Neuronal stem cell (in vitro differentiated cells): ENCODE measurements at places on chromosomes 2 and 18.

- DNase-seq = no peak
Observed at GRCh38 chr18:27713738-27714095, 463.2 kb downstream of the CDH2 start.

GRCh38 chr2:219285894-219286425 lies 6.8 kb downstream of the DNAJB2 start:
- DNase-seq = no peak

DNA sequence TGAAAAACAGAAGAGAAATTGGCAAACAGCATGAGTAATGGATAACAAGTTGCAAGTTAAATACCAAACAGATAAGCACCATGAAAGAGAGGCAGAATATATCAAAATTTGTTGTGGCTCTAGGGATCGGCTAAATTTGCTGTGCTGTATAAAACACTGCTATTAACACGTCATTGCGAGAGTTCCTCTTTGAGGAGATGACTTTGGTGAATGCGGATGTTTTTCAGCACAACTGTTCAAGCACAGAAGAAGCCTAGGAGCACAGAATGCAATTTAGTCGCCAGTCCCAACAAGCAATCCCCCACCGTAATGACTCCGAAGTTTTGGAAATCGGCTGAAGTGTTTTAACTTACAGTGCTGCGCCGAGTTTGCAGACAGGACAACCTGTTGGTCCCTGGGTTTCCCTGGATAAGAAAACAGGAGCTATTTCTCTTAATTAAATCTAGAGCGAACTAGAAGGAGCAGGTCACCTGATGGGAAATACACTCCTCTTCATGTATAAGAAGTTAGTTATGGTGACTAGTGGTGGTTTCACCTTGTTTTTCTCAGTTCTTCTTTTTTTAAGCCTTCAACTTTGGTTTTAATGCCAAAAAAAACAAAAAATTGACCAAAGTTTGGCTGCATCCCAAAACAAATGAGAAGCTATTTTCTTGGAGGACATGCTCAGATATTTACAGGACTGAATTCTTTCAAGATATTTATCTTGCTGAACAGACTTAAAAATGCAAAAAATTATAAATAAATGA lies 454.1 kb upstream of the SALL3 start:
- DNase-seq = no peak

- DNase-seq = no peak
Observed at GRCh38 chr2:190123956-190124355, 61.4 kb upstream of the MSTN start.

- no peak for DNase-seq
Observed at GRCh38 chr2:226466589-226466988, 333.0 kb downstream of the IRS1 start.

DNA sequence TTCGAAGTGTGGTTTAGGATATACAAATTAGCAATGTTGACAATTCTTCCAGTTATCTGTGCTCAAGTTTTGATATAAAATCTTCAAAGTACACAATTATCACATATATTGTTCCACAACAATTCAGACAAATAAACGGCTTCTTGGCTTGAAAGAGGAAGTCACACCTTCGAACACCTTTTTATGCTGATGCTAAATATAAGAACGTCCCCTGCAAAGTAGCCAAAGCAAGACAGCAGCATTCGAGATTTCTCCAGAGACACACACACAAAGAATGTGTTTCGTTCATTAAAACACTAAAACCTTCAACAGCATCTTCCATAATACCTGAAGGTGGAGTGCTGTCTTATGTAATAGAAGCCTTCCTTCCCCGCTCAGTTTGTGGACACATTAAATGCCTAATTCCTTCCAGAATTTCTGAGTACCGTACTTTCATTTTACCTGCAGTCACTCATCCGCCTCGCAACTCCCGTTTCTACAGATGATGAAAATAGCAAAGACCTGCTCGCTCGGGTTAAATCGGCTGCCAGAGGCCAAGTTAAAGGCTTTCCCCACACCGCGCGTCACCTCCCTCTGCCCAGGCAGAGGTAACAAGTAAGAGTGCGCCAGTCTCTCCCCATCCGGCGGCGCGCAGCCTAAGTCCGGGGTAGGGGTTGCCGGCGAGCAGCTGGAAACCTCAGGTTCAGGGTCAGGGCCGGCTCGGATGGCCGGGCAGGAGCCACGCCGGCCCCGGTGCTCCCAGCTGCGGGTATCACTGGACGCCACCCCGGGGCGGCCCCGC lies 847 bp downstream of the SERPINE2 start:
- DNase-seq = peak; percentile 27

DNA sequence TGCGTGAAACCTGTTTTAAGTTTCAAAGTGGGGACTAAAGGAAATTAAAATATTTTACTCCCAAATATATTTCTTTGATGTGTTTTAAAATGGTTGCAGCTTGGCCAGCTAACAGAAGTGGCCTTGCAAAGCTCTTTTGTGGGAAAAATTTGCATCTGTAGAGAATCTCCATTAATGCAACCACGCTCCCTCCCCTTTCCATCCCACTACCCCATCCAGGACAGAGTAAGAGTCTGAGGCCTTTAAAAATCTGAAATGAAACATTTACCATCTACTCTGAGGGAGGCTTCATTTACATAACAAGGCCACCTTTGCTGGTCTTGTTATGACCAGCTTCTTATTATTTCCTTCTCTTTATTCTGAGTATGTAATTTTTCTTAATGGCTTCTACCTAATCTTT lies 63.5 kb downstream of the STAT4 start:
- no peak for DNase-seq
